ENCODE measurements at places on chromosomes 1 and 21. TPM values are rescaled to one million over a fixed set of nuclear protein-coding genes. Genes with fewer than 3 reads are reported as not detected.

GRCh38 chr1:219416598-219417238, 196.2 kb downstream of the ZC3H11B start:
- no peak overlapping the region for H3K4me3 ChIP-seq
- H3K4me1 ChIP-seq: no peaks in the 10 kb centered on the region
- H3K36me3 ChIP-seq: no peaks in the 10 kb centered on the region
- H3K27ac ChIP-seq: no peak overlapping the region
- DNase-seq: peak; percentile 43

DNA sequence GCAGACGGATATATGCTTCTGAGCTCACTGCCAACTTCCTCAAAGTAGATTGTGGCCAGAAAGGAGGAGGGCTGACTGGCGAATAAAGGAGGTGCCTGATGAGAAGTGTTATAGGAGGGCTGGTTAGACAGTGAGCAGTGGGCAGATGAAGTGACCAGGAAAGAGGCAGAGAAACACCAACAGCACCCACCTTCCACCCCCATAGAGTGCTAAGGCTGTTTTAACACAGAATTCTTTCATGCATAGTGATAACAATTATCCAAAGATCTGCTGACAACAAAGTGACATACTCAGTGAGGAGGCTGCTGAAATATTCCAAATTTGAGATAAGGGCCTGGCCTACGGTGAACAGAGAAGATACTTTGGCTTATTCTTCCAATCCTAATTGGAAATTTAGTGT, 21.2 kb upstream of the MTR start:
- H3K4me1 ChIP-seq: no peaks in the 10 kb centered on the region
- H3K27me3 ChIP-seq: no peaks in the 10 kb centered on the region
- DNase-seq: no peak
- H3K4me3 ChIP-seq: no peak overlapping the region
- H3K27ac ChIP-seq: no peak overlapping the region
- no peaks in the 10 kb centered on the region for H3K36me3 ChIP-seq

- peaks cover 2% of the 10 kb centered on the region for H3K36me3 ChIP-seq
- no peak overlapping the region for H3K4me3 ChIP-seq
- no peak for DNase-seq
- H3K4me1 ChIP-seq: no peaks in the 10 kb centered on the region
- H3K27me3 ChIP-seq: no peaks in the 10 kb centered on the region
- no peak overlapping the region for H3K27ac ChIP-seq
These were observed 54.6 kb downstream of the WNT2B start for GRCh38 chr1:112563341-112563740.

DNA sequence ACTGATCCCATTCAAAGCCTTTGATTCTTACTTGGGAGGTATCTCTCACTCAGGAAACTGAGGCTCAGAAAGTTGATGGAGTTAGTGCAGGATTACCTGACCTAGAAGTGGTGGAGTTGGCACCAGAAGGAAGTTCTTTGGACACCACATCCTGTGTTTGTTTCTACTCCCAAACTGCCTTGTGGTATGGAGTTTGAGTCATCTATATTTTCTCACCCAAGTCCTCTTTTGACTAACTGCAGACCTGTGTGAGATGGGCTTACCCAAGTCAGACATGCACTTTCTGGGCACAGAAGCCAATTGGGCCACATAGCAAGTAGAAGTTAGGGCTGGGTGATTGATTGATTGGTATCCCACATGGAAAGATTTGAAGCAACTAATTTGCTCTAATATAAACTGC, 36.1 kb downstream of the FGGY start:
- H3K27ac ChIP-seq: no peak overlapping the region
- peaks cover 3% of the 10 kb centered on the region for H3K4me1 ChIP-seq
- H3K4me3 ChIP-seq: no peak overlapping the region
- H3K36me3 ChIP-seq: no peaks in the 10 kb centered on the region

The LRRN2 gene
- 0.26 TPM for total RNA-seq

Data from fibroblast of lung (primary cell).